ENCODE measurements at places on chromosomes 7 and 10.

DNA sequence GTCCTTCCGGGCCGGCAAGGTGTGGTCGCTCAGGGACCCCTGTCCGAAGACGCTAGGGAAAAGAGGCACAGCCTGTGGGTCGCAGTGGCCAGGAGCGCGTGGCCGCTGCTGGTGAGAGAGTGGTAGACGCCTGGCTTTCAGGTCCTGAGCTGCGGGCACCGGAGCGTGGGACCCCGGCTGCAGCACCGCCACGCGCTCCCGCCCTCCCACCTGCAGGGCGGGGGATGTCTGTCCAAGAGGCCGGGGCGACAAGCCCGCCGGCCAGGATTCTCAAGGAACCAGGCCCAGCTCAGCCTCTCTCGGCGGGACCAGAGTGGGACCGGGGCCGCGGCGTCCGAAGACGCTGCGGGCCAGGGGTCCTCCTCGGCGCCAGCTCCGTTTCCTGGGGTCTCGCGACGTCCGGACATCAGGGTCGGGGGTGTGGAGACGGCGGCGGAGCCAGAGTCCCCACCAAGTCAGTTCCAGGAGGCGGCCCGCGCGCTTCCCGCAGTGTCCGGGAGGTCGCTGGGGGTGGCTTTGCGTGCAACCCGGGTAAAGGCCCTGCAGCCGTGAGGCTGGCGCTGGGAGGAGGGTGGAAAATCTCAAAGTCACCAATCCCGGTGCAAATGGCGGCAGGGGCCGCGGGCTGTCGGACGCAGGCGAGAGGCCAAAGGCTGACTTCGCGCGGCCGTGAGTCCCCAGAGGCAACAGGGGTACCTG lies 5.5 kb downstream of the ZNF503 start:
- peak overlapping the region; percentile 92 for H3K27ac ChIP-seq
- H3K4me1 ChIP-seq, result peaks cover 12% of the 10 kb centered on the region
- H3K27me3 ChIP-seq, result peaks cover 38% of the 10 kb centered on the region
- peak; percentile 78 for DNase-seq

DNA sequence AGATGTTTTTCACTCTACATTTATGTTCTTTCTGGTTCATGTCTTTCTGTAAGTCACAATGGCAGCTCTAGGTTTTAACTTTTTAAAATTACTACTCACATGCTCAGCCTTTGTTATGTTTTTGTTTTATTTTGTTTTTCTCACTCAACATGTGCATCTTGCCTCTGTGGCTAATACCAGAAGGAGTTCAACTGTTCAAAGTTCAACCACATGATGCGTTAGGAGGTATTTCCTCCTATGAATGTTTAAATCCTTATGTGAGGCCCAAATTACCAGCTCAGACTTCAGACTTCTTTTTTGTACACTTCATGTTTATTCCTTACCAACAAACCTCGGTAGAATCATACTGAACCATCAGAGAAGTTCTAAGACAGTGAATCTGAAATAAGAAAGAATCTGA lies 151.6 kb downstream of the MALRD1 start:
- H3K27me3 ChIP-seq, result no peaks in the 10 kb centered on the region
- H3K4me1 ChIP-seq, result no peaks in the 10 kb centered on the region
- H3K27ac ChIP-seq, result no peak overlapping the region
- H3K36me3 ChIP-seq, result no peaks in the 10 kb centered on the region
- H3K4me3 ChIP-seq, result no peak overlapping the region

DNA sequence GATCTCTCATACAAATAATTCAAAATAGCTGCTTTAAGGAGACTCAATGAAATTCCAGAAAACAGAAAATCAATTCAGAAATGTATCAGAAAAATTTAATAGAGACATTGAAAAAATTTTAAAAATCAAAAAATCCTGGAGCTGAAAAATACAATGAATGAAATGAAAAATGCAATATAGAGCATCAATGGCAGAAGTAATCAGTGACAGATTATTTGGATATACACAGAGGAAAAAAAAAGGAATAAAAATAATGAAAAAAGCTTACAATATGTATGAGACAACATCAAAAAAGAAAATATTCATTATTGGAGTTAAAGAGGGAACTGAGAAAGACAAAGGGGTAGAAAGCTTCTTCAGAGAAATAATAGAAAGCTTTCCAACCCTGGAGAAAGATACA lies 122.9 kb upstream of the KLF14 start:
- no peaks in the 10 kb centered on the region for H3K4me1 ChIP-seq
- no peak overlapping the region for H3K27ac ChIP-seq
- no peaks in the 10 kb centered on the region for H3K36me3 ChIP-seq
- peaks cover 3% of the 10 kb centered on the region for H3K27me3 ChIP-seq

DNA sequence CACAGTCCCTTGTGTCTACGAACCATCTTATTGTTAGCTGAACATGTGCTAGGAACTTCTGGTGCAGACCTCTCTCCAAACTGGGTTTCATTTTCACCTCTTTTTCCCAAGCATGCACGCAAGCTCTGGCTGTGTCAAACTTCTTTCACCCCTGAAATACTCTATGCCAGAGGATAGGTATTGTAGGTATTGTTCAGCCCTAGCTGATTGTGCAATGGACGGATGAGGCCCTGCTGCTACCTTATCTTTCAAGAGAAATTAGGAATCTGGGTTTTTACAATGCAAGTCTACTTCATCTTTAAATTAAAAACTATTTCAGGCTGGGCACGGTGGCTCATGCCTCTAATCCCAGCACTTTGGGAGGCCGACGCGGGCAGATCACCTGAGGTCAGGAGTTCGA lies 28.3 kb upstream of the MRLN start:
- no peak for DNase-seq
- no peak overlapping the region for H3K4me3 ChIP-seq
- H3K36me3 ChIP-seq, result no peaks in the 10 kb centered on the region
- H3K4me1 ChIP-seq, result peaks cover 5% of the 10 kb centered on the region
- H3K27ac ChIP-seq, result no peak overlapping the region

DNA sequence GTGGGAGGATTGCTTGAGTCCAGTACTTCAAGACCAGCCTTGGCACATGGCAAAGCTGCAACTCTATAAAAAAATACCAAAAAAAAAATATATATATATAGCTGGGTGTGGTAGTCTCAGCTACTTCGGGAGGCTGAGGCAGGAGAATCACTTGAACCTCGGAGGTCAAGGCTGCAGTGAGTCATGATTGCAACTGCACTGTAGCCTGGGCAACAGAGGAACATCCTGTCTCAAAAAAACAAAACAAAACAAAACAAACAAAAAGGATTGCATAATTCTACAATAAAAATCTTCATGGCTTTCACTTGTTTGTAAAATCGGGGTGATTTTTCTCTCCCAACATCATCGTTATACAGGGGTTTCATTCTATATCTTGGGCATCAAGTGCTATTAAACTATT lies 35.1 kb downstream of the GUSB start:
- H3K4me1 ChIP-seq, result no peaks in the 10 kb centered on the region
- no peaks in the 10 kb centered on the region for H3K36me3 ChIP-seq
- H3K4me3 ChIP-seq, result no peak overlapping the region
- DNase-seq, result no peak

GRCh38 chr10:118491055-118491454 lies 104.4 kb downstream of the PRLHR start:
- peaks cover 5% of the 10 kb centered on the region for H3K4me1 ChIP-seq
- H3K27ac ChIP-seq, result no peak overlapping the region
- DNase-seq, result no peak
- H3K36me3 ChIP-seq, result no peaks in the 10 kb centered on the region
- no peaks in the 10 kb centered on the region for H3K27me3 ChIP-seq
- H3K4me3 ChIP-seq, result no peak overlapping the region

- H3K36me3 ChIP-seq, result no peaks in the 10 kb centered on the region
- no peaks in the 10 kb centered on the region for H3K4me1 ChIP-seq
- H3K27me3 ChIP-seq, result peaks cover 5% of the 10 kb centered on the region
- H3K4me3 ChIP-seq, result no peak overlapping the region
Observed at GRCh38 chr10:33955676-33956075, 621.2 kb upstream of the NRP1 start.

- no peaks in the 10 kb centered on the region for H3K27me3 ChIP-seq
- no peaks in the 10 kb centered on the region for H3K36me3 ChIP-seq
- H3K4me3 ChIP-seq, result no peak overlapping the region
- peaks cover 13% of the 10 kb centered on the region for H3K4me1 ChIP-seq
- H3K27ac ChIP-seq, result no peak overlapping the region
- no peak for DNase-seq
Observed at GRCh38 chr10:114911801-114912469, 26.1 kb upstream of the TRUB1 start.

GRCh38 chr10:3071405-3072198 lies 4.3 kb downstream of the PFKP start:
- H3K4me1 ChIP-seq, result peaks cover 22% of the 10 kb centered on the region
- peak overlapping the region; percentile 36 for H3K27ac ChIP-seq
- peaks cover 9% of the 10 kb centered on the region for H3K27me3 ChIP-seq
- H3K36me3 ChIP-seq, result peaks cover 5% of the 10 kb centered on the region

- DNase-seq, result no peak
- H3K27me3 ChIP-seq, result no peaks in the 10 kb centered on the region
- no peaks in the 10 kb centered on the region for H3K36me3 ChIP-seq
- H3K4me3 ChIP-seq, result no peak overlapping the region
Observed at GRCh38 chr10:68804692-68805091, 22.6 kb upstream of the STOX1 start.

DNA sequence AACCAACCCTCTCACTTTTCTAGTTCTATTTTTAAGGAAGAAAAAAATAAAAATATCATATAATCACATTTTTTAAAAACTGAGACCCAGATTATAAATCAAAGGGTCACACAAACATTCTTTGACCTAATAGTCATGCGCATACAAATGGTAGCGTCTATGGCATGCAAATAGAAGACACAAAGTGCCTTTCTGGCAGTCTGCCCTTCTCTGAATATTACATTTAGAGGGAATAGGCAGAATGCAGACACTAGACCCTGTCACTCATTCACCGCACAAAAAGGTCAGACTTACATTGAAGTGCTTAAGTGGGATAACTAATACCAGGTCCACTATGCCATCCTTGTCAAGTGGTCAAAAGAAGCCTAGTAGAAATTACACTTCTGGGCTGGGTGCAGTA lies 26.5 kb upstream of the FHIP2A start:
- no peaks in the 10 kb centered on the region for H3K36me3 ChIP-seq
- no peak overlapping the region for H3K27ac ChIP-seq
- no peak for DNase-seq

DNA sequence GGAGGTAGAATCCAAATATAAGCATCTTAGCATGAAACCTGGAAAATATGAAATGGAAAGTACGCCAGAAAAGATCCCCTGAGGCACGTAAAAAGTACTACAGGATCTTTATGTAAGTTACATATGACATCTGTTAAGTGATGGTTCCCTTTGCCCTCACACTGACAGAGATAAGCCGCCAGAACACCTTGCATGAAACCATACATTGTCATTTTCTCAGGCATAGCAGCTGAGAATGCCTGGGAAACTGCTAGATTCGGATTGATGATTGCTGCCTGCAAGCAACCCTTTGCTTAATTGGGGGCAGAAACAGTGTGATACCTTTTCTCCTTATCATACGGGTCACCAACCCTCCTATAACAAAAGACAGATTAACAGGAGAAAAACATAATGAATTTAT lies 826.6 kb upstream of the LRRN3 start:
- no peak overlapping the region for H3K4me3 ChIP-seq
- H3K27ac ChIP-seq, result no peak overlapping the region
- H3K4me1 ChIP-seq, result no peaks in the 10 kb centered on the region

- no peaks in the 10 kb centered on the region for H3K36me3 ChIP-seq
- no peaks in the 10 kb centered on the region for H3K27me3 ChIP-seq
- H3K4me1 ChIP-seq, result peaks cover 25% of the 10 kb centered on the region
- H3K4me3 ChIP-seq, result no peak overlapping the region
Observed at GRCh38 chr7:25636871-25637283, 408.6 kb upstream of the NPVF start.

DNA sequence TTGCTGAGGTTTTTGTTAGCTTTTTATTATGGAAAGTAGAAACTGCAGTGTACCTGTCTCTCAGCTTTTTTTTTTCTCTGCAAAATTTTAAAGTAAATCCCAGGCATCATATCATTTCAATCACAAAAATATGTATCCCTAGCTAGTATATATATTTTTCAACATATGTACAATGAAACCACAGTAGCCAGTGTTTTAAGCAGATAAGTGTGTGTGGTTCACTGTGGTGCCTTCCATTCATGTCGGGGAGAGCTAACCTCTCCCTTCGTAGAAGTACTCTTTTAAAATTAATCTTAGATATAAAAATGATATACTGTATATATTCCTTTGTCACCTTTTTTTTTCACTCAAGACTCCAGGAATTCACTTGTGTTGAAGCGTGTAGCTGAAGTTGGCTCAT lies 22.7 kb downstream of the CUL1 start:
- H3K36me3 ChIP-seq, result peaks cover 12% of the 10 kb centered on the region
- no peak overlapping the region for H3K4me3 ChIP-seq
- no peak overlapping the region for H3K27ac ChIP-seq
- no peaks in the 10 kb centered on the region for H3K27me3 ChIP-seq
- H3K4me1 ChIP-seq, result peaks cover 46% of the 10 kb centered on the region

DNA sequence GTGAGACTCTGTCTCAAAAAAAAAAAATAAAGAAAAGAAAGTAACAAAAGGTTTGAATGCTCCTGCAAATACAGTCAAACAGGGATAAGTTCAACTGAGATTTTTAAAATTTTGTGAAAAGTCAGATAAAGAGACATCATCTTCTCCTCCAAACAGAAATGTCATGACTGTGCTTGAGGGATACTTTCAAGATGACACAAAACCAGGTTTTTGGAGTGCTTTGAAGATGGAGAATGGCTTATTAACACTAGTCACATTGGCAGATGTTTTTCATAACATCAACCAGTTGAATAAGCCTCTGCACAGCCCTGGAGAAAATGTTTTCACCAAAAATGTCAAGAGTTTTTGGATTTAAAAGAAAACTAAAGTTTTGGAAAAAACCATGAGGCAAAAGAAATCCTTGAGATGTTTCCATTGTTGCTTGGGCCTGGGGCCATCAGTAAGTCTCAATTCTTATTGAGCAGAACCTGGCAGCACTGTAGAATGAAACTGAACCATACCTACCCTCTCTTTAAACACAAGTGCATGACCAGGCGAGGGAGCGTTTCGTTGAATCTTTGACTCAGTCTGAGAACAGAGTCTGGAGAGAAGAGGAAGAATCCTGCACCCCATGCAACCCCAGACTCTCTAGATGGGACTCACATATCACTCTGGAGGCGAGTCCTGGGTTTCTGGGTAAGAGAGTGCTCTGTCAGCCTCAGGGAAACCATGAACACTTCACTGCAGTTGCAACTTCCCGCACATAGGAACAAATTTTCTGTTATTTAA lies 37.4 kb upstream of the PRKCQ start:
- H3K4me3 ChIP-seq, result no peak overlapping the region
- H3K27me3 ChIP-seq, result peaks cover 35% of the 10 kb centered on the region
- H3K36me3 ChIP-seq, result no peaks in the 10 kb centered on the region
- DNase-seq, result no peak
- H3K27ac ChIP-seq, result no peak overlapping the region

- H3K4me3 ChIP-seq, result no peak overlapping the region
- H3K36me3 ChIP-seq, result peaks cover 24% of the 10 kb centered on the region
- no peaks in the 10 kb centered on the region for H3K4me1 ChIP-seq
Observed at GRCh38 chr10:807163-807957, 117.9 kb upstream of the DIP2C start.

GRCh38 chr10:50400694-50401093 lies 149.4 kb upstream of the ASAH2 start:
- no peak for DNase-seq
- no peaks in the 10 kb centered on the region for H3K27me3 ChIP-seq
- no peak overlapping the region for H3K27ac ChIP-seq
- no peaks in the 10 kb centered on the region for H3K4me1 ChIP-seq

- DNase-seq, result no peak
- peaks cover 5% of the 10 kb centered on the region for H3K4me1 ChIP-seq
- no peak overlapping the region for H3K4me3 ChIP-seq
- H3K27me3 ChIP-seq, result no peaks in the 10 kb centered on the region
- no peaks in the 10 kb centered on the region for H3K36me3 ChIP-seq
- H3K27ac ChIP-seq, result peak overlapping the region; percentile 22
Observed at GRCh38 chr7:111137296-111138192, 46.6 kb downstream of the LRRN3 start.
